Epithelial cell of proximal tubule (primary cell): ENCODE measurements at places on chromosomes 1 and 21. TPM values are rescaled to one million over a fixed set of nuclear protein-coding genes. Genes with fewer than 3 reads are reported as not detected.

DNA sequence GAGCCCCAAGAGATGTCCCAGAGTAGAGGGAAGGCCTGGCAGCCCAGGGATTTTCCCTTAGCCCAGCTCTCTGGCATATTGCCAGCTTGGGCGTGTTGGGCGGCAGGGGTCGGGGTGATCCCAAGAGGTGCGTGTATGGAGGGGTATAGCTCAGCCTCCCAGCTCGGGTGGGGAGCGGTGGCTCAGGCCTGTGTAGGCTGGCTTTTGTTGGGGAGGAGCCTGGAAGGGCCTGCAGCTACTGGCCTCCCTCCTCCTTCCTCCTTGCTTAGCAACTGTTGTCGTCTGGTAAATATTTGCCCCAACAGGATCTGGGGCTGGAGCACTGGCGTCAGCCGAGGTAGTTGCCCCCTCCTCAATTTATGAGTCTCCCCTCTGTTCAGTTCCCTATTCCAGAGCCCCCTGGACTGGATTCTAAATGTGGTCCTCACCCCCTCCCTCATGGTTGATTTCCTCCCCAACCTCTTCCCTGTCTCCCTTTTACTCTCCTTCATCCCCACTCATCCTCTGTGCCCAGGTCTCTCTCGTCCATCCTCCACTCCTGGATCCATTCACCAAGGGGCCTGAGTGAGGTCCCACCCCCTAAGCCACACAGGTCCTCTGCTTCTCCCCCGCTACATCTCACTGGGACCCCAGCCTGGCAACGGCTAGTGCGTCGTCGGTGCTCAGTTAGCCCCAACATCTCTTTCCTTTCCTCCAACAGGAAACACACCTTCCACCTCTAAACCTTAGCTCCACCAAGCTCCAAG is 10.3 kb upstream of the LMNA start:
- DNase-seq: no peak

- no peak for DNase-seq
Measured at GRCh38 chr1:212315907-212316306, 30.7 kb downstream of the PPP2R5A start.

- DNase-seq: no peak
Measured at GRCh38 chr1:81921851-81922462, 121.2 kb downstream of the ADGRL2 start.

DNA sequence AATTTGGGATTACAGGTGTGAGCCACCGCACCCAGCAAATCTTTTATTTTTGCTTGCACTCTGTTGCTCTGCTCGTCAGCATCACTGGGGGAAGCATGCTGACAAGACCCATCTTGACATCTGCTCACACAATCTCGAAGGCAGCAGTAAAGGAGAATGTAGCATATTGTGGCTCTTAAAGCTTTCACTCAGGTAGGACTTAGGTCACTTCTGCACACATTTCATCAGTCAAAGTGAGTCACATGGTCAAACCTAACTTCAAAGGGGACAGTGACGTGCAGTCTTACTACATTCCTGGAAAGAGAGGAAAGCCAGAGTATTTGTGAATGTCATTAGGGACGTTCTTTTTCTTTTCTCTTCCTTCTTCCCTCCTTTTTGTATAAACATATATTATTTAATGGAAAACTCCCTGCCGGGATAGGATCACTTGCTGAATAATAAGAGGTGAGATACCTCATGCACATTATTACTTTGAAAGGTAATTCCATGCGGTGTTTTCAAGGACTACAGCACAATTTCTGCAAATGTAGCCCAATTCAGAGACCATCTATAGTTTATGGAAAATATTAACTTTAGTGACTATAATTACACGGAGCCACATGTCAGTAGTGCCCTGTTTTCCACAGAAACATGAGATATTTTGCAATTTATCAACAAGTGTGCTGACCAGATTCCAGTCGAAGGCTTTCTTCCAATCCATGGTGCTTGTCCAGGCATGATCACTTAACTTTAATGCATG is 19.3 kb upstream of the ACBD6 start:
- no peak for DNase-seq

DNA sequence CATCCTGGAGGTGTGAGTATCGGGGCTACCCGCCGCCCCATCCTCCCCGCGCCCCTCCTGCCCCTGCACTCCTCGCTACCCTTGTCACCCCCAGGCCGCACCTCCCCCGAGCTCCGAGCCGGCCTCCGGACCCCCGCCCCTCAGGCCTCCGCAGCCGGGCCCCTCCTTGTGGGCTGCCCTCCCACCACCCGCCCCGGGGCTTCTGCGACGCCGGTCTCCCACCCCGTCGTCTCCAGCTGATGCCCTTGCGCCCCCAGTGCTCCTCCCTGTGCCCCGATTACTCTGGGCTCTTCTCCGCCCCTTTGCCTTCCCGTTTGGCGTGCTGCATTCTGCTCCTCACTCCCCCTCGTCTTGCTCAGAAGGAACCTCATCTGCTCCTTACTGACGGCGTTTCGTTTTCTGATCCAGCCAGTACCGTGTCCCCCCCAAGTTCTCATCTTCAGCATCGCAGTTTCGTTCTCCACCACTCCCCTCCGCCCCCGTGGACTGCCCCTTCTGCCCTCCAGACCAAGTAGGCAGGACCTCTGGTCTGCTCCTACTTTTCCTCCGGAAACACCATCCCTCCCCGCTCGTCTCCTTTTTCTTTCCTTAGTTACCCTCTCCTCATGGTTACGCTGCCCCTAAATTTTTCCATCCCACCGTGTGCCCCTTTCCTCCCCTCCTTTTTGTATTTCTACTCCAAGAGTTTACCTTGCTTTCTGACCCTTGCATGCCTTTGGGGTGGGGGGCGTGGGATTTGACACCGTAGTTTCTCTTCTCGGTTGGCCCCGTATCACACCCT is 841 bp downstream of the SNX27 start:
- DNase-seq: no peak

DNA sequence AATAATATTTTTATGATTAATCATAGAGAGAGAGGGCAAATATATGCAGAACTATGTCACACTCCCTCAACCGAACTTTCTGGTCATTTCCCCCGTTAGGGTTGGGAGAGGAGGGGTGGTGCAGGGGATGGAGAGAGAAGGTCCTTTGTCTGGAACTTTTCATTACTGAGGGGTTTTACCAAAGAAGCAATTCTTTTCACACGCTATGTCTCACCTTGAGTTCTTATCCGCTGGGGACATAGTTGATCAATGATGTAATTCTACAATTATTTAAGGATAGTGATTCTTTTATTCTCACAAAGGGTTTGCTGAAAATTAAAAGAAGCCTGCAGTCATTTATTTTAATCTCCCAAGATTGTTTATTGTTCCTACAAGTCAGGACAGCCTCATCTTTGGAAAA is 98.3 kb upstream of the RUNX1 start:
- no peak for DNase-seq

GRCh38 chr1:161989786-161990185 is 33.9 kb downstream of the OLFML2B start:
- DNase-seq: no peak

GRCh38 chr1:119081700-119082099 is 58.8 kb downstream of the WARS2 start:
- DNase-seq: no peak

The SAMSN1 gene
- 0.07 TPM in 1 of 2 replicates, not detected in the other for total RNA-seq

DNA sequence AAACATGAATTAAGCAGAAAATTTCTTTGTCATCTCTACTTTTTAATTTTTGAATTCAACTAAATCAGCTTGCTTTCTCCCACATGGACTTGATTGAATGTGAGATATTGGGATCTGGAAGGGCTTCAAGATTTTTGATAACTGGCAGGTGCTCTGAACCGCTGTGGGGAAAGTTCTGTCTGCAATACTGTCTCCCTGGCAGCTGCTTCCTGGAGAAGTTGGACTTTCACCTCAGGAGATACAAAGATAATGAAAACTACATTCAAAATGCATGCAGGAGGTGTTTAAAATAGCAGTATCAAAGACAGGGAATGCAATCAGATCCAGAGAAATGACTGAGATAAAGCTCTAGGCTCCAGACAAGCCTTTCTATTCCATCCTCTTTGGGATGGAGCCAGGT is 338.3 kb downstream of the NEGR1 start:
- no peak for DNase-seq

The IFNAR2 gene
- total RNA-seq: 4.7 and 7.0 TPM in 2 replicates

The SGIP1 gene
- total RNA-seq: 6.9 and 8.3 TPM in 2 replicates

The KDF1 gene
- total RNA-seq: 8.3 and 10.0 TPM in 2 replicates

GRCh38 chr1:205354259-205355074 is 2.3 kb downstream of the KLHDC8A start:
- DNase-seq: no peak

DNA sequence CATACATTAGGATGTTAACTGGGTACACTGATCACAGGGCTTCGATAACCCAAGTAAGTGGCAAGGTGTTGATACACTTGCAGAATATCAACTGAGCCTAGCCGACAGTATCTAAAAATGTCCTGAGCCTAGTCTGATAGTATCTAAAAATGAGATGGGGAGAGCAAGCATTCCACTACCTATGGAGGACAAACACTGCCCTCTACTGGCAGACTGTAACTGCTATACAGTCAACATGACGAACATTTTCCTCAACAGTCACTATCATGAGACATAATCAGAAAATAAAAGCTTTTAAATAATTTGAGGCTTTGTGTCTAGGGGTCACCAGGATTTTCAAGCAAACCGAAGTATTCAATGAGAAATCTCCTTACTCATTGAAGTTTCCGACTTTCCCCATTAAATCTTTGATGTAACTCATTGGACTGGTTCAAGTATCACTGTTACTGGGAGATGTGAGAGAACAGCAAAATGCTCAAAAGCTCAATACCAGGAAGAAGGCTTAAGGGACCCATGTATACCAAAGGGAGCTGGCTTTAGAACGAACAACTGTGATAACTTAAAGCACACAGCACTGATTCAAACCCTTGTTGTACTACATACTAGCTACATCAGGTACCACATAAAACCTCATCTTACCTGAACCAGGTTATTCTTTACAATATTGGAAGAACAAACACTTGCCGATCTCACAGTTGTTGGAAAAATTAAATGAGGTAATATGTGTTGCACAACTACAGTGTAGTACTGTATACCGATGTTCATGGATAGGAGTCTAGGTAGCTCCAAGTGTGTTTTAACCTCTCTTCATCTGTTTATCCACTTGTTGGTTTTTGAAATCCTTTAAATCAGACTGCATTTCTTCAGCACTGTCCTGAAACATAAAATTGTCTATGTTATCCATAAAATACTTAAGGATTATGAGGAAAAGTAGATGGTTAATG is 31.1 kb upstream of the SLC45A3 start:
- DNase-seq: peak; percentile 48

The PTPRC gene
- not detected in 2 replicates for total RNA-seq

- peak; percentile 15 for DNase-seq
Measured at GRCh38 chr1:22452481-22452957, 868 bp downstream of the ZBTB40 start.

DNA sequence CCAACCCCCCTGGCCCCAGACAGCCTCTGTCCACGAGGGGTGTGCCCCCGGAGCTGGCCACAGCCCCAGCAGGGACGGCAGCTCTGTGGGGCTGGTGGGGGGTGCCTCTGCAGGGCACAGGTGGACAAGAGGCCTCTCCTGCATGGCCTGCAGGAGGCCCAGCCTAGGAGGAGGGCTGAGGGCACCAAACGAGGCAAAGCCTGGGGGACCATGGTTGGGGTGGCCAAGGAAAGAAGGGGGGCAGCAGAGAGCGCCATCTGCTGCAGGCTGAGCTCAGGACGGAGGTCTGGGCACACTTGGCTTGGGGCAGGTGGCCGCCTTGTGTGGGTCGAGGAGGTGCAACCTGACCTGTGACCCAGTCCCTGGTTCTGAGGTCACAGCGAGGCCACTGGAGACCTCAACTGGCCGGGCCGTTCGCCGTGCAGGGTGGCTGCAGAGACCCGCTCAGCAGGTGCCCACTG is 27.3 kb downstream of the RRP1 start:
- DNase-seq: no peak

DNA sequence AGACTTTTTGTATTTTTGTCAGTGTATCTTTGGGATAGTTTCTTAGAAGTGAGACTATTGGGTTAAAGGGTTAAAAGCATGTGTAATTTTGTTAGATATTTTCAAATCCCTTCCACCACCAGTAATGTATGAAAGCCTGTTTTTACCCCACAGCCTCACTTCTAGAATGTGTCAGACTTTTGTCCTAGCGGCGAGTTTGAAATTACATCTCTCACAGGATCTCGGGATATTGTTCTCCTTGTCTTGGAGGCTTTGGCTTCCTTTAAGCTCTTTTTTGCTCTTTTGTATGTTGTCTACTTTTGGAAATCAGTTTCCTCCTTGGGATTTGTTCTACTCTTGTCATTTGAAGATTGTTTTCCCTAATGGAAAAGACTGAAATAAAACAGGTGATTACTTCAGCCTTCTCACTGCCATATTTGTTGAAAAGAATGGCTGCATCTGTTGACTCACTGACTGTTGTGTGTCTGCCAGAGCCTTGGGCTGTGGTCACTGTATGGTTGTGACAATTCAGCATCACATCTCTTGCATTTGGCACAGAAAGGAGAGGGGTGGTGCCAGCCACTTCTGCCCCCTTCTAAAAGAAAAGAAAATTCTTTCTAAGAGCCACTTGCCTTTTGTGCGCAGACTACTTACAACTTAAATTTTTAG is 22.6 kb downstream of the ST3GAL3 start:
- no peak for DNase-seq

The FAM72A gene
- 5.1 and 6.9 TPM in 2 replicates for total RNA-seq

- no peak for DNase-seq
Measured at GRCh38 chr1:228184152-228184551, 18.5 kb downstream of the IBA57 start.

GRCh38 chr1:245153552-245154428 is 995 bp upstream of the KIF26B start:
- DNase-seq: no peak

DNA sequence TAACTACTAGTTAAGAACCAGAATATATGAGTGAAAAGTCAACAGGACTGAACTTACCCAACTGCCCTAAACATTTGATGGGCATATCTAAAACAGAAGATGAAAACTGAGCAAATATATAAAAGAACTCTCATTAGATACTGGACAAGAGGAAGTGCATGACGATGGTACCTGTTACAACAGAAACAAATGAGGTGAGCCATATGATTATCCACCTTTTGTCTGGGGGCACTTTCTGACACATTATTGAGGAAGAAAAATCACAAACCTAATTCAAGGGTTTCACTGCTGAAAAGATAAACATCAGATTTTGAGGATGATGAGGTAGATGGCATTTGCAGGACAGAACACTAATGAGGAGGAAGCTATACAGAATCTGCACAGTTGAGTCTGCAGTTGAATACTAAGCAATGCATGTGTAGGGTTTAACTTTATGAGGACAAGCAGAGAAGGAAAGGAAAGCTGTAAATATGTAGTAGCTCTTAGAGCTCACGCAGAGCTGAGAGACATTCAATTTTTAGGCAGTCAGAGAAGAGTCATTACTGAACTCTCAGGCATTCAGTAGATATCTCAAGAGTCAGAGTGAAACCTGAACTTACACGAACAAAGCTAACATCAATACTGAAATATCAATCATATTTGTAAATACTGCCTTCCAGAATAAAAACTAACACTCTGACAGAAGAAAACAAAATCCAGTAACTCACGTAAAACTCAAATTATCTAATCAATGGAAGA is 262.1 kb downstream of the AKT3 start:
- no peak for DNase-seq

DNA sequence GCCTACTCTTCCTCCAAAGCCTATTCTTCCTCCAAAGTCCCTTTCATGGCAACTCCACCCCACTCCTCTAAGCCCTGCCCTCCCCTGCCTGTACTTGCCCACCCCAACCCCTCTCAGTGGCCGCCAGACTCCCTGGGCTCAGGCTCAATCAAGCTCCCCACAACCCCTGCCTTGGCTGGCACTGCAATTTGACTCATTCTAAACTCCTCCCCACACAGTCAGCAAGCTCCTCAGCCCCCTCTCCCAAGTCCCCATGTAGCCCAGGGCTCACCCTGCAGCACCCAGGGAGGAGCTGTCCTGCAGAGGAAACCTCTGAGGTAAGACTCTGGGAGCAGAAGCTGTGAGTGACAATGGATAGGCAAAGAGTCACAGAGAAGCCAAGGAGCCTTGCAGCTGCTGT is 3.6 kb upstream of the VSIG8 start:
- no peak for DNase-seq

The TSPAN1 gene
- 71.6 and 117 TPM in 2 replicates for total RNA-seq
